ENCODE measurements at places on chromosomes 2 and 18. TPM values are rescaled to one million over a fixed set of nuclear protein-coding genes. Genes with fewer than 3 reads are reported as not detected.

Gene TMEM178A
- 9.5 TPM for total RNA-seq

Gene UGT1A7
- total RNA-seq, result not detected

Gene FAM110C
- 4.8 TPM for total RNA-seq

Gene CYP27C1
- not detected for total RNA-seq

Gene PSMA8
- total RNA-seq, result not detected

Gene RPIA
- 17.5 TPM for total RNA-seq

Gene CNTNAP5
- not detected for total RNA-seq

Gene STEAP3
- 14.1 TPM for total RNA-seq

Gene HRH4
- total RNA-seq, result 1.7 TPM

Gene ITPRIPL1
- total RNA-seq, result 1.3 TPM

Gene DLX1
- not detected for total RNA-seq

Gene DSG4
- not detected for total RNA-seq

Gene DNAJB2
- 79.4 TPM for total RNA-seq

Gene CRYBA2
- total RNA-seq, result not detected

Gene DNAJC5G
- total RNA-seq, result not detected

Gene MAP4K4
- total RNA-seq, result 88.7 TPM

Gene TMEM169
- total RNA-seq, result 1.4 TPM

Gene SOX11
- total RNA-seq, result 0.84 TPM

Gene YPEL5
- total RNA-seq, result 101 TPM

Gene GPR55
- 1.2 TPM for total RNA-seq

Gene C2orf66
- total RNA-seq, result 0.38 TPM

Gene CKAP2L
- total RNA-seq, result 0.46 TPM

Gene ALLC
- not detected for total RNA-seq

Gene CCDC74B
- total RNA-seq, result 0.78 TPM

Gene NCKAP1
- 117 TPM for total RNA-seq

Gene UGT1A3
- not detected for total RNA-seq

Gene GATA6
- 32.2 TPM for total RNA-seq

Gene RGPD6
- 15.1 TPM for total RNA-seq

Gene IMMT
- 54.9 TPM for total RNA-seq

Gene CROCC2
- 0.26 TPM for total RNA-seq
